ENCODE measurements at places on chromosomes 13 and 19.
A peak's percentile ranks its signal among the peaks of the same experiment; 100 is the strongest.

GRCh38 chr13:75326173-75327134 is 155.5 kb downstream of the TBC1D4 start:
- DNase-seq: no peak

- no peak for DNase-seq
Observed at GRCh38 chr13:93714171-93714570, 487.6 kb downstream of the GPC6 start.

DNA sequence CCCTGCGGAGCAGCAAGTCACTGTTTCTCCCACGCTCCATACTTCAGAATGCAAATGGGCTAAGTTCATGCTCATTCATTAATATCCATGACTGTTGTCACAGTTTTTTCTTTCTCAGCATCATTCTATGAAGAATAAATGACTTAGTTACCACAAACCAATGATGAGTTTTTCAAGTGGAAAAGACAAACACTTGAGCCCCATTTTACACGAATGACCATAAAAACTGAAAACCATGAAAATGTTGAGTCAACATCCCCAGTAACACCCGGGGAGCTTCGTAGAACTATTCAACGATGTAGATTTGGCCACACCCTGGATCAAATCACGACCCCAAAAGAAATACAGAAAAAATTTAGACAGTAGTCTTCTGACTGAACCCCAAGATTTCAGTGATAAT is 99.8 kb upstream of the GJB6 start:
- DNase-seq: no peak

GRCh38 chr19:30036154-30037129 is 94.4 kb downstream of the URI1 start:
- no peak for DNase-seq

DNA sequence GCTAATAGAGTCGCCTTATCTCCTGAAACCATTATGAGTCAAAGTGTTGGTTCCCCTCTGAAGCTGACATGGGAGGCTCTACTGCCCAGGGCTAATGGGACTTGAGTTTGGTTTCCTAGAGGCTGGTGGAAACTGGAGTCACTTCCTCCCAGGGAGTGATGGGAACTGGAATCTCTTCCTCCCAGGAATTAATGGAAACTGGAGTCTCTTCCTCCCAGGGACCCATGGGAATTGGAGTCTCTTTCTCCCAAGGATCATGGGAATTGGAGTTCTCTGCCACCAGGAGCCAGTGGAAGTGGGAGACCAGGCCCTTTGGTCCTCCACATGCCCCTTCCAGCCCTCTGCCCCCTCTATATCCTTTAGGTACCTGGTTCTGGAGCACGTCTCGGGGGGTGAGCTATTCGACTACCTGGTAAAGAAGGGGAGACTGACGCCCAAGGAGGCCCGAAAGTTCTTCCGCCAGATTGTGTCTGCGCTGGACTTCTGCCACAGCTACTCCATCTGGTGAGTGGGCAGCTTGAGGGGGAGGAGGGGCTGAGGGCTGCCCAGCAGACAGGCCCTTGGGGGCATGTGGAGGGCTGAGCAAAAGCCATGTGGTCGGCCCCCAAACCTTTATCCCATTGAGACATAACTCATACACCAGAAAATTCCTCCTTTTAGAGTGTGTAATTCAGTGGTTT is 5.5 kb downstream of the BRSK1 start:
- no peak for DNase-seq

DNA sequence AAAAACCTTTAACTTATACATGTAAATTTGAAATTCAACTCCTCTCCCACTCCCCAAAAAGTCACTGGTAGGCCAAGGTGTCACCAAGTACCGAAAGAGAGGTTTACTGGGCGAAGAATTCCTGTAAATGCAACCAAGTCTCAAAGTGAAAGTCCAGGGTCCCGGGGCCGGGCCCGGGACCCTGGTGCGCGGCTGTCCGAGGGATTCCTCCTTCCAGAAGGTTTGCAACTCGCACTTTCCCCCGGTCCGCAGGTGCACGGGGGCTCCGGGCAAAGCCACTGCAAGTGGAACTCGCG is 1.1 kb downstream of the STK24 start:
- no peak for DNase-seq

- no peak for DNase-seq
Observed at GRCh38 chr13:105552078-105552477, 983.4 kb downstream of the EFNB2 start.

- no peak for DNase-seq
Observed at GRCh38 chr13:113179374-113180230, 21.2 kb downstream of the PROZ start.

GRCh38 chr13:77338329-77338728 is 11.4 kb upstream of the MYCBP2 start:
- DNase-seq: no peak

GRCh38 chr13:35966024-35966423 is 165.2 kb downstream of the DCLK1 start:
- no peak for DNase-seq

DNA sequence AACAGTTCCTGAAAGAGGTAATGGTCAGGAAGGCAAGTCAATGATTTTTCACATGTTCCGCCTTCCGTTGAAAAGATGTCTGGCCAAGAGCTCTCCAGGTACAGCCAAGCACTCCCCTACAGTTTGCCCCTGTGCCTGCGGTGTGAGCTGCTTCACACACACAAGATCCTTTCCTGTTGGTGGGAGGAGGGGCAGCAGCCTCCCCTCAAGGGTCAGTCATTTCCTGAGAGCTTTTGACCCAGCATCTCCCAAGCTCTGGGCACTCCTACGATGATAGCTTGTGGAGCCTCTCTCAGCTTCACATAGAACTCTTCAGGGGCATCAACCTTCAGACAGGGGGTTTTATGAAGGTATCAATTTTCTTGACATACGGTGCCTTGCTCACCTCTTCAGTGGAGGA is 86.9 kb downstream of the DOCK9 start:
- no peak for DNase-seq

DNA sequence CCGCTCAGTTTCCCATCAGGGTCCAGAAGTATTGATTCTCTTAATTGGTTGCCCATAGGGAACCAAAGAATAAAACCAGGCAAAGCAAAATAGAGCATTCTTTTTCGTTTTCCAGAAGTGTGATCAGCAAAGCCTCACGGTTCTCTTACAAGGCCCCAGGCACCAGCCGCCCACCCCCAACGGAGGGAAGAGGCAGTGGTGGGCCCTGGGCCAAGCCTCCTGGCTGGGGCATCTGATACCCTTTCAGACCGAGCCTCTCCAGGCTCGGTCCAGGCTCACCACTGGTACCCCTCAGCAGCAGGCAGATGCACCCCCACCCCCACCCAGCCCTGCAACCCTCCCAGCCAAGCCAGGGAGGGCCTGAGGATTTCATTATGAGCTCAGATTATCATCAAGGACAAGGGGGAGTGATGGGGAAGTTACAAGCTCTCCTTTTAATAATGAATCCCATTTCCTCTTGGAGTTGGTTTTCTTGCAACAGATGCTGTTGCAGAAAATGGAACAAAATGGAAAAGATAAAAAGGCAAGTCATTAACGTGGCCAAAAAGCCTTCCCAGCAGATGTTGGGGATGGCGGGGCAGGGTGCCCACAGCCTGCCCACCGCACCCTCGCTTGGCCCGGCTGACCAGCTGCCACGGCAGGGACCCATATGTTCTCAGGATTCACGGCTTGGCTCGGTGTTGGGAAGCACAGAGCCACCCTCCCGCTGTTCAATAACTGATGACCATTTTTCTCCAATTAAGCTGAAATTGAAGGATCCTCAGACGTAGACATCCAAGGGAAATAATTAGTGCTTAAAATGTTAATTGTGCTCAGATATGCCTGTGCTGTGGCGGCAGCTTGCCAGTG is 45.9 kb upstream of the KCTD15 start:
- DNase-seq: no peak

- DNase-seq: no peak
Observed at GRCh38 chr13:73254827-73255226, 196.0 kb downstream of the KLF5 start.

- DNase-seq: no peak
Observed at GRCh38 chr19:6287269-6287885, 7.6 kb upstream of the MLLT1 start.

DNA sequence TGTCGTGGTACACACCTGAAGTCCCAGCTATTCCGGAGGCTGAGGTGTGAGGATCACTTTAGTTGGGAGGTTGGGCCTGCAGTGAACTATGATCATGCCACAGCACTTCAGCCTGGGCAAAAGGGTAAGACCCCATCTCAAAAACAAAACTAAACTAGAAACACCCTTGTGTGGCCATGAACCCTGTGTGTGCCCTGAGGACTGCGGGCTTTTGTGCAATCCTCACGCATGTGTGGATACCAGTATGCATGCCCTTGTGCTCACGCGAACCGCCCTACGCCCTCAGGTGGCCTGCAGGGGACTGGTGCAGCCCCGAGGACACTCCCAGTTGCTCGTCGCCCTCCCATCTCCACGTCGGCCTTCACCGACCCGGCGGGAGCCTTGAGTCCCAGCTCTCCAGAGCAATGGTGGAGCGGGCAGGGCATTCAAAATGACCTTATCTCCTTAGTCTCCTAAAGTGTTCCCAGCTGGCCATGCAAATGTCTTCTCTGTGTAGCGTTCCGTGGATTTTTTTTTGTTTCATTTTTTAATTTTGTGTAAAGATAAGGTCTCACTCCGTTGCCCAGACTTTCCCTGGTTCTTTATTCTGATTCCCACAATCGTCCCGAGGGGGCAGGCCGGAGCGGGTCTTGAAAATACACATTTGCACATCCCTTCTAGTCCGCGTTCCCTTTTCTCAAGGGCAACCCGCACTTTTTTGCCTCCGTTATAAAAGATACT is 868 bp upstream of the EGLN2 start:
- DNase-seq: peak; percentile 59

GRCh38 chr19:43553656-43554055 is 20.7 kb downstream of the ZNF575 start:
- DNase-seq: no peak

DNA sequence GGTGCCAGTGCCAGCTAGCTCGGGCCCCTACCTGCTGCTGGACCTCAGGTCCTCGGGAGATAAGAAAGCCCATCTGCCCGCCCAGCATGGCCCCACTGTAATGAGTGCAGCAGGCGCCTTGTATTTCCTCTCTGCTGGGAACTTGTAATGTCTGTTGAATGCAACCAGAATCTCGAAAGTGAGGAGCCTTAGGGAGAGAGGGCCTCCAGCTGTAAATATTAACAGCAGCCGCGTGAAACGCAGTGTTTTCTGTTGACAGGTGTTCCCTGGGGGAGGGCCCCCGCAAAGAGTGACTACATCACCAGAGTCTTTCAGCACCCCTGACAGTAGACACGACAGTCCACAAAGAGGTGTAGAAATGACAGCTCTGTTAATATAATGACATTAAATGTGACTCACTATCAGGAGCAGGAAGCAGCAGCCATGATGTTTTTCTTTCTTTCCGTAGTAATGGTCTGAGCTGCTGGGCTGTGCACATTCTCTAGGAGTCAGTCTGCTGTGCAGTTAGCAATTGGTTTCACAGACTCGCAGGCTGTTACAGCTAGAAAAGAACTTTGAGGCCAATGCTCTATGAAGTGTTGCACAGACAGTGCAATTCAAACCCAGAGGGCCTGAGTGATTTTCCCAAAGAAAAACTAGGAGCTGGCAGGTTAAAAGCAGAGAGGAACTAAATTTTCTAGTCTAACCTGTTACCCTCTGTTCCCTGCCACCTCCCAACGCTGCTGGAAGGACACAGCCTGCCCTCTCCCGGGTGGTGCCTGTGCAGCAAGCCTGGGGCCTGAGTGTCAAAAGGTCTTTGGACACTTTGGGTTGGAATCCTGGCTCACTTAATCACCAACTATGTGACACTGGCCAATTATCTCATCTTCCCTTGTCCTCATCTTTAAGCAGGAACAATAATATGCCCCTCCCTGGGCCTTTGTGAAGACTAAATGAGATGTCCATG is 58.6 kb upstream of the WASF3 start:
- no peak for DNase-seq

GRCh38 chr19:646779-647565 is 7.3 kb downstream of the FGF22 start:
- no peak for DNase-seq

DNA sequence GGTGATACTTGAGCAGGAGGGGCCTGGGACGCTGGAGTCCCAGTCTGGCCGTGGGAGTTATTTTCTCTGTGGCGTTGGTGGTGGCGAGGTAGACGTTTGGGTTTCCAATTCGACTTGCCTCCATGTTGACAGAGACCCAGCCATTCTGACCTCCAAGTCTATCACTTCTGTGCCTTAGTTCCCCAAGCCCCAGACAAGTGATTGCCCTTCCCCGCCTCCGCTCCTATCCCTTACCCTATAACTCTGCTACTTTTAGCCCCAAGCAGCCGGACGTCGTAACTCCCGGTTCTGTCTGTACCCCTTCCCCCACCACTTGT is 549 bp downstream of the TIMM50 start:
- no peak for DNase-seq

GRCh38 chr19:6723738-6724137 is 3.3 kb upstream of the C3 start:
- DNase-seq: no peak

DNA sequence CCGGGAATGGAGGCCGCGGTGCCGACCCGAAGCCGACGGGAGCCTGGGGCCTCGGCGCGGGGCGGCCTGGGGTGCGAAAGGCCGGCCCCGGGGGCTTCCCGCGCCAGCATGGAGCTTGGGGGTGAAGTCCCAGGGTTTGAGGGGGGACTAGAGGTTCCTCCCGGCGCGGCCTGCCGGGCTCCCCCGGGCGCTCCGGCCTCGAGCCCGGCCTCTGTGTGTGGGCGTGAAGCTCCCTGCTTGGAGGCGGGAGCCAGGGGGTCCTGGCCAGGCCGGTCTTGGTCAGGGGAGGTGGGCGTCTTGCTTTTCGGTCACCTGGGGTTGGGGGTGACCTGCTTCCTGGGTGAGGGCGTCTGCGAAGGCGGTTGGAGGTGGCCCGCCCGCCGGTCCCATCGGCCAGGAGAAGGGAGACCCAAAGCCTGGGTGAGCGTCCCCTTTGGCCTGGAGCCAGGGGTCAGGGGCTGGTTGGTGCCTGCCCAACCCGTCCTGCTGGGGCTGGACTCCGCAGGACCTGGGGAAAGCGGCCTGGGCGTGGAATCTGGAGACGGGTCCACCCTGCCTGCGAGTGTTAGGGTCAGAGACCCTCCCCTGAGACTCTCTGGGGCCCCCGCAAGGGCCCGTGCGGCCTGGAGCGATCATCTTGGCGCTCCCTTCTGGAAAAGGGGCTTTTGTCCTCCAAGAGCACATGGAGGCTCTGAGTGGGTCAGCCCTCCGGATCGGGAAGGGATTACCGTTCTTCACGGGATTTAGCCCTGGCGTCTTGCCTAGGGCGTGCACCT is 535 bp downstream of the BSG start:
- peak; percentile 20 for DNase-seq

DNA sequence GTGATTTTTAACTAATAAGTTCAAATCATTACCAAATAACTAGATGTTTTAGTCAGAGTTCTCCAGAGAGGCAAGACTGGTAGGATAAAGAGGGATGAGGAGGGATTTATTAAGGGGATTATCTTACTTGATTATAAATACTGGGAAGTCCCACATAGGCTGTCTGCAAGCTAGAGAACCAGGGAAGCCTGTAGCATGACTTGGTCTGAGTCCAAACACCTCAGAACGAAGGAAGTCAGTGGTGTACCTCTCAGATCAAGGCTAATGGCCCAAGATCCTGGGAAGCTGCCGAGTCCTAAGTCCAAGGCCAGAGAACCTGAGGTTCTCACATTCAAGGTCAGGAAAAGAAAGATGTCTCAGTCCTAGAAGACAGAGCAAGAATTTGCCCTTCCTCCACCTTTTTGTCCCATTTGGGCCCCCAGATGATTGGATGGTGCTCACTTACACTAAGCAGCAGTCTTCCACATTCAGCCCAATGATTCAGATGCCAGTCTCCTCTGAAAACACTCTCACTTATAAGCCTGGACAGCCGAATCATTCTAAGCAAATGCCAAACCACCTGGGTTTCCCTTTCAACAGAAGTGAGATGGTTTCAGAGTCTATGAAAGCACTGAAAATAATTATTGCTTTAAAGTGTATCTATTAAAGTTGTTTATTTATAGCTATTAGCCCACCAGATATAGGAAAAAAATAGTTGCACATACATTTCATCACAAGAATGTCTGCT is 1599.2 kb downstream of the OLFM4 start:
- DNase-seq: no peak

Measured in nucleus accumbens (tissue), 56 donors.